ENCODE measurements at places on chromosomes 16 and 17.

DNA sequence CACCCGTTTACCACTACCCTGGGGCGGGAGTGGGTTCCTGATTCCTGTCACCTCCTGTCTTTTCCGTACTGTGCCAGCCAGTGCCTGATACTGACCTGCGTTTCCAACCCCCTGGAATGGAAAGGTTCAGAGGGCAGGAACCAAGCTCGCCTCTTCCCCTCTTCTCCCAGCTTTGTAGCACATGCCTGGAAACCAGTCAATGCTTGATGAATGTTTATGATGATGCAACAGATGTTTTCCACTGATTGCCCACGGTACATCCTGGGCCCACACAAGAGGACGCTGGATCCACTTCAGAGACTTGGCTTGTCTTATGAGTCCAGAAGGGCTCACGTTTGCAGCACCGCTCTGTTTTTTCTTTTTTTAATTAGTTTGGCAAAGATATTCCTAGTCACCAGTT lies 262.0 kb downstream of the CPPED1 start:
- no peak for ATAC-seq

DNA sequence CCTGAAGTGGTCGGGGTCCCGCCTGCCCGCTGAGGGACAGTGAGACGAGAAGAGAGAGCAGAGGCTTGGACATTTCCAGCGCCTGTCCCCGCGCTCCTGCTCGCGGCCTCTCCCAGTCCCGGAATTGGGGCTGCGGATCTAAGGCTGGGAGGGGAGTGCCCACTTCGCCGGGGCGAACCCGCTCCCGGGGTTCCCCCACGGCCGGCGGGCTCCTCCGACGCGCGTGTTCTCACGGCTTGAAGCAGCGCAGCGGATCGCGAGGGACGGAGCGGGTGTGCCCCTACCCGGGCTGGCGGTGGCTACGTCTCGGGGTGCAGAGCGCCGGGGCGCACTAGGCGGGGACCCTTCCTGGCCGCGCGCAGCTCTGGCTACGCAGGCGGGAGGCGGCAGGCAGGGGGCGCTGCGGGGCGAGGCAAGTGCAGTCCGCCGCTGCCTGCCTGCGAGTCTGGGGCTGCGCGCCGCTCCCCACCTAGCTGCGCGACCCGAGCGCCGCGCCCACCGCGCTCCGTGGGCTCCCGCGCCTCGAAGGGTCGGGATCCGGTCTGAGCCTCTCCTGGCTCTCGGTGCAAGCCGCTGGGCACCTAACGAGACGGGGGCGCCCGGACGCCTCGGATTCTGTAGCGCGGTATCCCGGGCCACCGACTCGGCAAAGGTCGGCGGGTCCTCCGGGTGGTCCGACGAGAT lies 1.2 kb downstream of the NGFR start:
- ATAC-seq: peak; percentile 69

- no peak for ATAC-seq
Observed at GRCh38 chr17:40090237-40091119, 9.9 kb downstream of the NR1D1 start.

GRCh38 chr17:61200339-61200715 lies 199.3 kb upstream of the TBX2 start:
- no peak for ATAC-seq

DNA sequence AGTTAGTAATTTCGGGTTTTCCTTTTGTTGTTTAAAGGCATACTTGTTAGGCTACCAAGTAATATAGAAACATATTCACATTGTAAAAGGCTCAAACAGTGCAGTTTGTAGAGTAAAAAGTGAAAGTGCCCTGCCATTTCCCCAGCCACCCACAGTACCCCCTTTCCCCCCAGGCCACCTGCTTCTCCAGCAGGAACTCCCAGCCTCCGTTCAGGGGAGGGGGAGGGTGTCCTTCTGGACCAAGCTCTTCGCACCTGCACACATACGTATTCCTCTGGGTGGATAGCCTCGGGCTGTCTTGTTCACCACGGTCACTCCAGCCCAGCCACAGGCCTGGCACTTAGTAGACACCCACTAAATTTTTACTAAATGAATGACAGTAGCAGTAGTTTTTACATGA lies 144.5 kb downstream of the CLEC16A start:
- ATAC-seq: no peak

DNA sequence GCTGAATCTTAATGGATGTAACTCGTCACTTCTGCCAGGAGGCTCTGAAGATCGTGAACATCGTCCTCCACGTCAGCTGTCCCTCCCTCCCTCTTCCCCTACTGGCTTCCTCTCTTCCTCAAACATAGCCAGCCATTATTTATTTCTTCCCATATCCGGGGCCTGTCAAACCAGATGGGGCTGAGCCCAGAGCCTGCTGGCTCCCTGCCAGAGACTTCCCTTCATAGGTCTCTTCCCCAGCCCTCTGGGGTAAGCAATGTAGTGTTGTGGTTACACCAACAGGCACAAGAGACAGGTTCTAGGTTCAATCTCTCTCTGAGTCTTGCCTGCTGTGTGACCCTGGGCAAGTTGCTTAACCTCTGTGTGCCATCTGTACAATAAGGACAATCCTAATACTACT lies 40.1 kb upstream of the ZFP90 start:
- ATAC-seq: no peak

All from motor neuron (in vitro differentiated cells).